ENCODE measurements at places on chromosomes 1 and 21.

- no peak for DNase-seq
Observed at GRCh38 chr1:193192586-193192985, 6.2 kb upstream of the B3GALT2 start.

DNA sequence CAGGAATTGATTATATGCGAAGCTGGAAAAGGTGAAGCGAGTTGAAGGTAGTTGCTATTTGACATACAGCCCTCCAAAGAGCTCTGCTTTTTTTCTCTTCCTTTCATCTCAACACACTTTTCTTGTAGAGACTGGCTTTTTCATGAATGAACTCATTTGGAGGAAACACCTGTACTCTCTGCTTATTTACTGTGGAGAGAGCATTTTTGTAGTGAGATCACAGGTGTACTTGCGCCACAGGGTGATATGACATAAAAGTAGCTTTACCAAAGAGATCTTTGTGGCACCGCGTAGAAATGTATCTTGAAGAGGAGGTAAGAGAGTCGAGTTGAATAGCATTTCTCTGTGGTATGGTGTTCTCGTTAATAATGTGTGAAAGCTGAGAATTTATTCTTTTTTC lies 187.6 kb downstream of the VPS13D start:
- DNase-seq, result no peak

DNA sequence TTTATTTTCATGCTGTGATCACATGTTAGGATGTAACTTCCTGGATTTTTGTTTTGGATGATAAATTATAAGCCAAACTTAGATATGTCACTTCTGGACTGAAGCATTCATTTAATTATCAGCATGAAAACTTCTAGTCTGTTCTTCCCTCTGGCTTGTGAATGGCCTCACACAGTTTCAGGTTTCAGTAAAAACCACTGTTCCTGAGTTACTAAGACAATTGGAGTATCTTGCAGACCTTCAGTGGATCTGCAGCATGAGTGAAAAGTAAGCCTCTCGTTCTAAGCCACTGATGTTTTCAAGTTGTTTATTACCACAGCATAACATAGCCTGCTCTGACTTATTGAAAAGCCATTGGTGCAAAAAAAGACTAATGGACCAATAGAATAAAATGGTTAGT lies 55.3 kb upstream of the RGS21 start:
- no peak for DNase-seq

- DNase-seq, result no peak
Observed at GRCh38 chr1:11383553-11384169, 95.3 kb upstream of the DISP3 start.

DNA sequence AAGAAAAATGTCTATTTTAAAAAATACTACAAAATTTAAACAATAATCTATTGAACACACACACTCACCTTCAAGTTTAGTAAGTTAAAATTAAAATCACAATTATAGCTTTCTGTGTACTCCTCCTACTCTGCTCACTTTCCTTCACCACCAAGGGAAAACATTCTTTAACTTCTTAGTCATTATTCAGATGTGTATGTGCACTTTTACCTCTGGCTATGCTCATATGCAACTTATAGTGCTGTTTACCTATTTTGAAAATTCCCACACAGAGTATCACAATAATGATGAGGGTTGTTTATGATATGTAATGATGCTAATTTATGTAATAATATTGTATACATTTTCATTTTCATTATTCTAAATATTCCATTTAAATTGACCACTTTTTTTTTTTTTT lies 661.4 kb downstream of the MRPL39 start:
- DNase-seq, result no peak

DNA sequence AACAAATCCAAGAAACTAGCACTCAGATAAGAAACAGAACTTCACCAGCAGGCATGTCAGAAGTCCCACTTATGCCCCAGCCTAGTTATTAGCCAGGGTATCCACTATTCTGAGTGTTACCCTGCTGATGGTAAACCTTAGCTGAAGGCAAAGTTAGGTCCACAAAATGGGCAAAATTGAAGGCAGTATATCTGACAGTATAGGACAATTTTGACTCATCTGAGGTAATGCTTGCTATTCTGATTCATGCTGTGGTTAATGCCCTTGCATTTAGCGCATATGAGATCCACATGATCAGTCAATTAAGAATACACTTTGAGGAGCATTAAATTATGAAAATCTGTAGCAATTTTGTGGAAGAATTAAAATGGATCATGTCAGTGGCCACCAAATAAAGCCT lies 15.1 kb downstream of the IFI44 start:
- DNase-seq, result no peak

DNA sequence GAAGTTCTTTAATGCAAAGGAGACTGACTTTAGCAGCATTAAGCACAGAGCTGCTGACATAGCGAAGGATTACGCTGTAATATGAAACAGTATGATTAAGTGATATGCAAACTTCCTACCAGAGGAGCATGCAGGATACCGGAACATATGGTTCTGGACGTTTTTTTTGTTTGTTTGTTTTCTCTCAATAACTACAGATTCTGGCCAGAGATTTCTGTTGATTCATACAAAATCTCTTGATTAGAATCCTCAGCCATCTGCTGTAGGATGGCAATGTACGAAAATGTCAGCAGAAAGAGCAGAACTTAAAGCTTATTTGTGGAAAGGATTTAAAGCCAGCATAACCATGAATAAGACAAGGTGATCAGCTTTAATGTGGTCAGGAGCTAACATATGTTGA lies 970.7 kb downstream of the KCNT2 start:
- no peak for DNase-seq

- DNase-seq, result no peak
Observed at GRCh38 chr1:234096161-234096770, 191.8 kb downstream of the SLC35F3 start.

- no peak for DNase-seq
Observed at GRCh38 chr1:236120721-236121153, 21.6 kb upstream of the GPR137B start.

GRCh38 chr21:30081506-30081905 lies 85.1 kb downstream of the CLDN17 start:
- DNase-seq, result no peak

DNA sequence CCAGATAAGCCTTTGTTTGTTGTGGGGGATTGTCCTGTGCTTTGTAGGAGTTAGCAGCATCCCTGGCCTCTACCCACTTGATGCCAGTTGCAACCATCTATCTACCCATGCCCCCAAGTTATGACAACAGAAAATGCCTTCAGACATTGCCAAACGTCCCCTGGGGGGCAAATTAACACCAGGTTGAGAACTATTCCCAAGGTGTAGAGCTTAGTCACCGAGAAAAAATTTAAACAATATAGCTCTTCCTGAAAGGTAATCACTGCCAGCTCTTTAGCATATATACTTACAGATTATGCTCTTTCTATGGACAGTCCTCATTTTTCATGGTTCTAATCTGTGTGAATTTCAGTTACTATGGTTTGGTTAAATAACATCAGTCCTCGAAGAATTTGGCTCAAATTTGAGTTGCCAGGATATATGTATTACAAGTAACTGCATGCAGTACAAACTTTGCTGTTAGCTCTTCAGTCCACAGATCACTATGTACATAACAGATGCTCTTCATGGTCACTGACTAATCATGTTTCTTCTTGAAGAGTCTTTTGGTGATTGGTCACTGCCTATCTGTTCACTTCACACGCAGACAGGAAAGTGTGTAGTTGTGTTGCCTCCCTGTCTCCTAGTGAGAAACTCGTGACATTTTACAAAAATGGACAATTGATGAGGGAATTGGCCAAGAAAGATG lies 25.2 kb downstream of the MAPKAPK2 start:
- DNase-seq, result no peak

GRCh38 chr1:110430366-110430765 lies 20.6 kb upstream of the PROK1 start:
- DNase-seq, result no peak

DNA sequence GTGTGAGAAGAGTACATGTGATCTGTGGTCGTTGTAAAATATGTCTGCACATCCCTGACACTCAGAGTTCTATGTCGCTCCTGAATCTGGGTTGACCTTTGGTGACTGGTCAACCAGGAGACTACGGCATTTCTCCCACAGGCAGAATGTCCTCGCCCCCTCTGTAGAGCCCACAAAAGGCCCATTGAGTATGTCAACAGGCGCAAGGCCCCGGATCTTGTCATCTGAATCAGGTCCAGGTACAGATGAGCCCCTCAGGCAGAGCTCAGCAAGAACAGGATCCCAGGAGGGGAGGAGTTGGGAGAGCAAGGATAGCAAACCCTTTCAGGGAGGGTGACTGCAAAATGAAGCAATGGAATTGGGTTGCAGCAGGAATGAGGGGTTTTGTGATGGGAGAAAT lies 126.5 kb downstream of the MATN1 start:
- no peak for DNase-seq

All from NCI-H146 (cell line).